ENCODE measurements at places on chromosomes 2 and 18. TPM values are rescaled to one million over a fixed set of nuclear protein-coding genes. Genes with fewer than 3 reads are reported as not detected.

The ALK gene
- total RNA-seq, result not detected

The CEP192 gene
- total RNA-seq, result 31.0 TPM

The ASXL3 gene
- not detected for total RNA-seq

The CCBE1 gene
- not detected for total RNA-seq

The WNT10A gene
- 5.0 TPM for total RNA-seq

Data from activated CD4-positive, alpha-beta memory T cell treated with anti-CD3 and anti-CD28 coated beads for 36 hours (primary cell).